ENCODE measurements at places on chromosomes 1 and 21.

- no peak for DNase-seq
Observed at GRCh38 chr1:204567071-204567470, 50.9 kb downstream of the MDM4 start.

DNA sequence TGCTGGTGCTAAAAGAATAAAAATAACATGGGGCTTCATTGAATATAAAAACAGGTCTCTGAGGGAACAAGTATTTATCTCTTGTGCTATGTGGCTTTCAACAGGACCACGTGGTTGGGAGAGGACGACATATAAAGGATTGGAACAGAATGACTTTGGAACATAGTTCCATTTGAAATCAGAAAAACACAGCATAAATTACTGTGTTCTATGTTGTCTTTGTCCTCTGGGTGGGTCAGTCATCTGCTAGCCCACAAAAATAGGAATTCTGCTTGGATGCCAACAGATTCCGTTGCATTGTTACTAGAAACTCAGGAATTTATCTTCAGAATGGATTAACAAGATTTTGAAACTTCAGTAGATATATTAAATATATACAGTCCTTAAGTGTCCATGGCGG, 5.9 kb downstream of the CEP85 start:
- DNase-seq = no peak

- DNase-seq = no peak
Observed at GRCh38 chr1:245869847-245870246, 637.2 kb downstream of the SMYD3 start.

- DNase-seq = no peak
Observed at GRCh38 chr1:149916193-149916897, 1.3 kb downstream of the SV2A start.

Data from activated CD4-positive, CD25-positive, alpha-beta regulatory T cell (primary cell).